NCI-H526 treated with DMSO at 0.1 percent for 48 hours (cell line): ENCODE measurements at places on chromosomes 7 and 10.

- no peak for DNase-seq
Measured at GRCh38 chr7:103348452-103348851, 1.0 kb downstream of the PSMC2 start.

DNA sequence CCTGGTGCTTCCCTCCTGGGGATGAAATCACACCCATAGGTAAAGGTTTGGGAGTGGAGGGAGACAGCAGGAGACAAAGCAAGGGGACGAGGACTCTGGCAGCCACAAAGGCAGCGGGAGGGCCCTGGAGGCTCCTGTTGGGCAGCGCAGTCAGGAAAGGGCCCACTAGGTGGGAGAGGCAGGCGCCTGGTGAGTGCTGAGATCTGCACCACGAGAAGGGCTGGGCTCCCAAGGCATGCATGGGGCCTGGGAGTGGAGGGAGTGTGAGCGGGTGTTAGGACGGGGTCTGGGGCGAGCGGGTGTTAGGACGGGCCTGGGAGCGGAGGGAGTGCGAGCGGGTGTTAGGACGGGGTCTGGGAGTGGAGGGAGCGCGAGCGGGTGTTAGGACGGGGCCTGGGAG is 13.0 kb downstream of the GET4 start:
- DNase-seq: no peak

DNA sequence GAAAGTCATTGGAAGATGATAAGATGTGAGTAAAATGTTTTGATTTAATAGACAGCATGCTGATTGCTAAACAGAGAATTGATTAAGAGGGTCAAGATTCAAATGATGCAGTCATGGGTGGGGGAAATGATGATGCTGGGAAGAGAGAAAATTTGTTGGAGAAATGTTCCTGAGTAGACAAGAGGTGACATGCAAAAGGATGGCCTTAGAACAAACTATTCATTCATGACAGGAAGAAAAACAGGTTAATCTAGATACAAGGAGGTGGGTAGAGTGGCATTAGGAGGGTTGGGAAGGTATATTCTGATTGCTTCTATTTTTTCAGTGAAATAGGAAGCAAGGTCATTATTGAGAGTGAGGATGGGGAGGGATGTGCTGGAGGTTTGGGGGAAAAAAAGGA is 146.7 kb downstream of the SEM1 start:
- no peak for DNase-seq

- DNase-seq: no peak
Measured at GRCh38 chr10:37125191-37125732, at the start of gene ANKRD30A. ANKRD30A (plus strand) TSS chr10:37125598; CDS start chr10:37125788, 190 bp downstream.

GRCh38 chr7:124276005-124276622 is 243.2 kb upstream of the TMEM229A start:
- peak; percentile 24 for DNase-seq
